Stimulated activated CD8-positive, alpha-beta memory T cell treated with anti-CD3 and anti-CD28 coated beads, Interleukin-7, amount 100 ng/mL, for 1 hour (primary cell): ENCODE measurements at places on chromosomes 3 and 15.

GRCh38 chr3:146575636-146576035 is 29.5 kb downstream of the PLSCR5 start:
- DNase-seq = no peak

DNA sequence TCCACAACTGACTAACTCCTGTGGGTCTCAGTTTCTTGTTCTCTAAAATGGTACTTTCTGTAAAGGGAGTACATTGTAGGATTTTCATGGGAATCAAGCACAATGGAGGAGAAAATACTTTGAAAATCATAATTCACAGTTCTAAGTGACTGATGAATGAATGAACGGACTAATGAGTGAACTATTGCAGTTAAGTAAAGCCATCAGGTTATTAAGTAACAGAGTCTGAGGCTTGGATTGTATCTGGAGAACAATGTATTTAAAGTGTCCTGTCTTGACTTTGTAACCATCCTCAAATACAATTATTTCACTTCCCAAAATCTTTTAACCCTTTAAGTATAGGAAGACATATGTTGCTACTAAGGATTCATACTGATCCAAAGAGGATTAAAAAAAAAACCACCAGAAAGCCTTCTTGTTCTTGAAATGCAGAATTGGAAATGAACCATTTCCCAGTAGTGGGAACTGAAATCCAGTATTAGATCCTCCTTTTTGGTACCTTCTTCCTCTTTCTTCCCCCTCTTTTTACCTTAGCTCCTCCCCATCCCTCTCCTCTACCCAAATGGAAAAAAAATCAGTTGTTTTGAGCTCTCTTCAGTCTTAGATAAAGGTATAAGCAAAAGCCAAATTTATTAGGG is 13.2 kb upstream of the BCL6 start:
- DNase-seq = no peak

DNA sequence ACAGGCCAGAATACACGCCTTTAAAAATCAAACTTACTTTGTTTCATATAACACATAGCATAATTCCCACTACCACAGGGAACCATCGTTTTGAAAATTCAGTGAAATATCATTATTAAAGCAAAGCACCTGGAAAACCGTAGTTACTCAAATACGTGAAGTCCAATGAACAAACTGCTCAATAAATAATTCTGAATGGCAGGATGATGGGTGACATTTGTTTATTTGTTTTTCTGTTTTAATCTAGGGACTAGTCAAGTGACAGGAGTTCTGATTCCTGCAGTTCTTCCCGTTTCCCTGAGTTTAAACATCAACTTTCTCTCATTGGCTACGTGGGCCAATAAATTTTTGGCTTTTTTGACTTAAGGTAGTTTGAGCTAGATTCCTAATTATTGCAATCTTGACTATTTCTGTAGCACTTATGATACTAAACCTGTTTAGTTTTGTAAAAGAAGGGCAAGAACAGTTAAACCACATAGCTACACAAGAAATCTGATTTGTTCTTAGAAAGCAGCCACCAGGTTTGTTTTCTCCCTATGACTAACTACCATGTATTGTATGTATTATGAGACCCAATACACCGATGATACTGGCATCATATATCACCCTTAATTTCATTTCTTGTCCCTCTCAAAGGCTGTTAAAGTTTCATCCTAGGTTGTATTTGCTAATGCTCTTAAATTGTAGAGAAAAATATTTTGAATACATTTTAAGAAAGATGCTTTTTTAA is 411.2 kb downstream of the SHQ1 start:
- no peak for DNase-seq

DNA sequence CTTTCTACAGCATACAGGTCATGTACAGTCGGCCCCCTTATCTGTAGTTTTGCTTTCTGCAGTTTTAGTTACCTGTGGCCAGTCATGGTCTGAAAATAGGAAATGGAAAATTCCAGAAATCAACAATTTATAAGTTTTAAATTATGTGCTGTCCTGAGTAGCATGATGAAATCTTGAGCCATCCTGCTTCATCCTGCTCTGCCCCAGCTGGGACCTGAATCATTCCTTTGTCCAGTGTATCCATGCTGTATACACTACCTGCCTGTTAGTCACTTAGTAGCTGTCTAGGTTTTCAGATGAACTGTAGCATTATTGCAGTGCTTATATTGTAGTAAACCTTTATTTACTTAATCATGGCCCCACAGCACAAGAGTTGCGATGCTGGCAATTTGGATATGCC is 44.8 kb downstream of the AP4E1 start:
- no peak for DNase-seq

DNA sequence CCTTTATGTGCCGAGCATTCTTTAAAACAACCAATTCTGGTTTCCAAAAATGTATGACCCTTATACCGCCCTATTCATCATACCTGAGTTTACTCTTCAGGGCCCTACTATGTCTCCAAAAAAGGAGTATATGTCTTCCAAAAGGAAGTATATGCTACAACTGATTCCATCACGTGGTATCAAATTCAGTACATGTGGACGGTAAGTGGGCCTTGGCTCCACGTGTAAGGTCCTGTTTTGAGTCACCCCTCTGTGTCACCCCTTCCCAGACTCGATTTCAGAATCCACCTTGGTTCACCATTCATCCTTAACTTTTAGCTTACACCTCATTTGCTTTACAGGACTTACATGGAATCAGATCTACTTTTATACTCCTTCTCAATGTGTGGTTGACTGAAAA is 37.8 kb downstream of the ABHD2 start:
- no peak for DNase-seq

DNA sequence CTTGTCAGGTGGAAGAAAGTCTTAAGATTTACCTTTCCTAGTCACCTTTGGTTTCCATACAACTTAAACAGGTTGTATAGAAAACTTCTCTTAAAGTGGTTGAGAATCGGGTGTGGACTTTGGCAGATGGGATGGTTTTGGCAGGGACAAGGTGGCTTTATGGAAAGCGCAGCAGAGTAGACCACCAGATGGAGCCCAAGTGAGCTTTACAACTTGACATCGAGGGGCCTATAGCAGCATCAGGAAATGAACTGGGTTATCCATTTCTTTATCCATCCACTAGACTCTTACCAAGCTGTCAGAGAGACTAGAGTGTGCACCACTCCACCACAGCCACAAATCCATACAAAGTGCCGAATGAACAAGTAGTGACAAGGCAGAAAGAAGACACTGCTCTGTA is 85.3 kb upstream of the MBNL1 start:
- DNase-seq = no peak

DNA sequence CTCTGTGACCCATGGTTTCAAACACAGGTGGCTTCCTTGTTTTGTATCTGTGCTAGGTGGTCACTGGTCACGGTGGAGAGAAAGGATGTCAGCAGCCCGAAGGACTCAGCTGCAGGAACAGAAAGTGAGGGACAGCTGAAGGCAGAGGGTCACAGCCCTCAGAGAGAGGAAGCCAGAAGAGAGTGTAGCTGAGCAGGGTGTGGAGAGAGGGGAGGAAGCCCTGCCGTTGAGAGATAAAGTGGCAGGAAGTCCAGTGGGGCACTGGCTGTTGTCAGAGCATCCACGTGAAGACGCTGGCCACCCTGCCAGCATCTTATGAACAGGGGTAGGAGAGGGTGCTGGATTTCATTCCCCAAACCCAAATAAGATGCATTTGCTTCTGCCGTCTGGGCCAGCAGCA is 36.9 kb downstream of the LIMD1 start:
- no peak for DNase-seq

GRCh38 chr3:167728176-167728575 is 6.5 kb downstream of the PDCD10 start:
- no peak for DNase-seq

GRCh38 chr3:18393906-18394305 is 31.2 kb downstream of the SATB1 start:
- no peak for DNase-seq

DNA sequence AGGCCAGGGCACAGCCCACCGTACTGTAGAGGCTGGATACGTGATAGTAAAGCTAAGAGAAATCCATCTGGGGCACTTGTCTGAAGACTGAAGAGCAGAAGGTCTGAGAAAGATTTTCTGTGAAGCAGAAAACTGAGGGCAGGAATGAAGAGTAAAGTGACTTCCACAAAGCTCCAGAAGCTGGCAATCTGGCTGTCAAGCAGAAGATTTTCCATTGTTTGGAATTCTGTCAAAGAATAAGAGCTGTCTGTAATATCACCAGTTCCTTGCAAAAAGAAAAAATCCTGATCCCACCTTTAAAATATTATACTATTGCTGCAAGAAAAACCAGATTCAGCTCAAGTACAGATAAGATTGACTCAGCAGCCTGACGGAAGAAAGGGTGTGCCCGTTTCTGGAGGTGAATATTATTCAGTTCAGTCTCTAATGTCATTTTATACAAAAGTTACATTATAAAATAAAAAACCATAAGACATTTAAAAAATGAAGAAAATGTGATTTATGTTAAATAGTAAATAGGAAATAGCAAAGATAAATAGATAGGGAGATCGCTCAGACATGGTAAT is 550.4 kb upstream of the SGO1 start:
- no peak for DNase-seq

DNA sequence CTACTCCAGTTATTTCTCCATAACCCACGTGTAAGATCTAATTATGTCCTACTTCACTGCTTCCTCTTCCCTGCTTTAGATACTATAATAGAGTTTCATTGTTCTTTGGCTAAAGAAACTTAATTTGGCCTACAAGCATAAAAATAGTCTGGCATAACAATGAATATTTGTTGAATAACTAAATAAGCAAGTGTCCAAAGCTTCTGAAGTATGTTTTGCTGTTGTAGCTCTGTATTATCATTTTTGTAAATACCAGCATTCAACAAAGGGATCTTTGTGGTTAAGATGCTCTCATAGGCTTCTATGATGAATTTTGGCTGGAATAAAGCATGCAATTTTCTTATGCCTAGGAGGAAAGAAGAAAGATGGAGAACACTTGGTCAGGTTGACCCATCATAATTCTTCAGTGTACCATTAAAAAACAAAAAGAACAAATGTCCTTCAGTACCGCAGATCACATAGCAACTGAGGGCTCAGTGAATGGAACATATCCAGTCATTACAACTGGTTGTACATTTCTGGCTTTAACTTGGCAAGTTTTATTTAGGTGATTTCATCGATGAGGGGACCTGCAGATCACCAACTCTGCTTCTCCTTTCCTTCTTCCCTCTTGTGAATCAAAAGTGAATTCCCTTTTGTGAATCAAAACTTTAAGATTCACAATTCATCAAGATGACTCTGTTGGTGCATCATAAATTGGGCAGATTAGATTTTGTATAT is 465.9 kb upstream of the TGFBR2 start:
- DNase-seq = no peak

DNA sequence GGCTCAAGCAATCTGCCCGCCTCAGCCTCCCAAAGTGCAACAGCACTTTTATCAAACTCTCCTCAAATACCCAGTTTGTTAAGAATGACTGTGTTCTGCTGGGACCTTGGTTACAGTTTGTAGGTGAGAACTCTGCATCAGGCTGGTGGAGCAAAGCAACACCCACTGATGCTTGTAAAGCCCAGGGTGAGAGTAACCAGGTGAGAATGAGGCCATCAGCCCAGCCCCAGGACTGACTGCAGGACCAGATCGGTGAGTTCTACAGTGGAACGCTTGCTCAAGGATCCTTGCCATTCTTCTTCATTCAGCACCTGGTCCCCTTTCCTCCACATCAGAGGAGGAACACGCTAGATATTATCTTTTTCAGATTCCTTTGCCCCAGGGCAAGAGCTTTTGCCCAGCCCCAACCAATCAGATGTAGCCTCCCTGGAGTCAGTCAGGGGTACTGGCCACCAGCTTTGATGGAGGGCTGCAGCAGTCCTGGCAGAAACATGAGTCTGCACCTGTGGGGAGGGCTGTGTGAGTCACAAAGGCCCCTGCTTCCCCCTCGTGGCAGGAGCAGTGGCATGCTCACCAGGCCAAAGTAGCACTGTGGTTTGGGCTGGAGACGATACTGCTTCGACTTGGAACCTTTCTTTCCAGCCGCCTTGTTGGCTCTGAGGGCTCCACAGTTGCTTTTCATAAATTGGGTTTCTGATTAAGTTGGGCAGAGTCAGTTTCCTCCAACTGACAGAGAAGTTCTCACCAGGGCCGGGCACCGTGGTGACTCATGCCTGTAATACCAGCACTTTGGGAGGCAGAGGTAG is 3.5 kb upstream of the SHISA5 start:
- DNase-seq = peak; percentile 53

DNA sequence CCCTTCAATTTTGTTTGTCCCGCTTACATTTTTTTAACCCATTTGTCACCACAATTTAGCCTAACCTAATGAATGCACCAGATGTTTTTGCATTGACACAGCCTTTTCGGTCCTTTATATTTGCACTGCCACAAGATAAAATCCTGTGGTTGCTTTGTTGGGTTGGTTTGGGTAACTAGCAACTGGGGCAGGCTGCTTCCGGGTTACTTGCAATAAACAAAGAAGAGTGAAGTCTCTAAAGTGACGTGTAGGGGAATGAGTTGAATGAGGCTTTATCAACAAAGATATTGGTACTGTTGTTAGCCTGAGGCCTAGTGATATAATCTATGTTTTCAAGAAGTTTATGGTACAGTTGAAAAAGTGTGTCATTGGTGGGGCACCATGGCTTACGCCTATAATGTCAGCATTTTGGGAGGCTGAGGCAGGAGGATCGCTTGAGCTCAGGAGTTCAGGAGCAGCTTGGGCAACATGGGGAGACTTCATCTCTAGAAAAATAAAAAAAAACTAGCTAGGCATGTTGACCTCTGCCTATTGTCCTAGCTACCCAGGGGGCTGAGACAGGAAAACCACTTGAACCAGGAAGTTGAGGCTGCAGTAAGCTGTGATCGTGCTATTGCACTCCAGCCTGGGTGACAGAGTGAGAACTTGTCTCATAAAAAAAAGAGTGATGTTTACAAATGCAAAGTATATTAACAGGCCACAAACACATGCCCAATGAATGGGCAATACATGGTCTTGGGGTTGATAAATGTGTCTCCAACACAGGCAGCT is 121.8 kb downstream of the OXSM start:
- no peak for DNase-seq
